ENCODE measurements at places on chromosomes 3 and 15.

GRCh38 chr15:83352119-83352518 lies 67.7 kb upstream of the BNC1 start:
- DNase-seq: no peak

GRCh38 chr3:127744875-127745274 lies 72.1 kb downstream of the ABTB1 start:
- DNase-seq: no peak

DNA sequence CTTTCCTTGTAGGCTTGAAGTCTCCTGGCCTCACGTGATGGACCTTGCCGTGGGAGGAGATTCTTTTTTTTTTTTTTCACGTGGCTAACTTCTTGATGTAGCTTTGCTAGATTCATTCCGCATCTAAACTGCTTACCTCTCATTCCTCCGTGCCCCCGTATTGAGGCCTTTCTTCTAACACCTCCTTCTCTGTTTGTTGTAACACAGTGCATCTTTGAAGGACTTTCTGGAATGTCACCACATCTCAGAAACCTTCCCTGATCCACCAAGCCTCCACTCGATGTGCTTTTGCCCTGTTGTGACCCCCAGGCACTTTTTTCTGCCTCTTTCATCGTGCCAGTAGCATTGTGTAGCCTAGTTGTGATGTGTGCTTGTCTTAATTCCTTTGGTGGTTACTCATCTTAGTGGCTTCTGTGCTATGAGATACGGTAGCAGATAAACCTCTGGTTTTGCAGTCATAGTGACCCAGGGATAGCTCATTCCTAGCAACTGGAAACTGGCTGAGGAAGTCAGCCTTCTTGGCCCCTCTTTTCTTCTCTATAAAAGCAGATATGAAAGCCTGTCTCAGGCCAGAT lies 1.6 kb upstream of the BNC1 start:
- DNase-seq: no peak

DNA sequence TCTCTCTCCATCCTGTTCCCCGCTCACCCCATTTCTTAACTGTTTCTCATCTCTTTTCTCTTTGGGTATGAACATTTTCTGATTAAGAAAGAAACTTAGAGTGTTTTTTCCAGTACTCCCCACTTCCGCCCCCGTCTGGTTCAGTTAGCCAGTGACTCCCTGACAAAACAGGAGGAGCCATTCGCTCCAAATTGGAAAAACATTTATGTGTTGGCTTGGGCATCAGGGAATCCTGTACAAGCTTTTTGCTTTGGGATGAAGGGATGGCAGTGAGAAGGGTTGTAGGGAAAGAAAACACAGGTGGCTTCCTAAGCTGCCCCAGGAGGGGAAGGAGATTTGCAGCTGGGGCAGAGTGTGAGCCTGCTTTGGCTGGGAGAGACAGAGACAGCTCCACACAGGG lies 47.0 kb downstream of the BOC start:
- no peak for DNase-seq

DNA sequence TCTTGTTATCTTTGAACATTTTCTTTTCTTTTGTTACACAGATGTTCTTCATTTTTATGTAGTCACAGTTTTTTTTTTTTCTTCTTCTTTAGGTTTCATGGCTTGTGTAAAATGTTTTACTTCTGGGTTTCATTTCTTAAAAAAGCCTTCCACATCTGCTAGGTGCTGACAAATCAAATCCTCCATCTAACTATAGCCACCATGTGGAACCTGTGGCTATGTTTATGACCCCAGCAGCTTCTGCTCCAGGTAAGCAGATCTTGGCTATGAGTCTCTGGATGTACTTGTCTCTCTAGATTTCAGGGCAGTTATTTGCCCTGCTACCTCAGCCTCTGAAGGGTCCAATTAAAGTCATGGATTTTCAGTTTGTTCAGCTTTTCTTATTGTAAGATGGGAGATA lies 44.5 kb downstream of the OXSM start:
- no peak for DNase-seq

- DNase-seq: no peak
These were observed 399.0 kb upstream of the ARRDC4 start for GRCh38 chr15:97561529-97561928.

DNA sequence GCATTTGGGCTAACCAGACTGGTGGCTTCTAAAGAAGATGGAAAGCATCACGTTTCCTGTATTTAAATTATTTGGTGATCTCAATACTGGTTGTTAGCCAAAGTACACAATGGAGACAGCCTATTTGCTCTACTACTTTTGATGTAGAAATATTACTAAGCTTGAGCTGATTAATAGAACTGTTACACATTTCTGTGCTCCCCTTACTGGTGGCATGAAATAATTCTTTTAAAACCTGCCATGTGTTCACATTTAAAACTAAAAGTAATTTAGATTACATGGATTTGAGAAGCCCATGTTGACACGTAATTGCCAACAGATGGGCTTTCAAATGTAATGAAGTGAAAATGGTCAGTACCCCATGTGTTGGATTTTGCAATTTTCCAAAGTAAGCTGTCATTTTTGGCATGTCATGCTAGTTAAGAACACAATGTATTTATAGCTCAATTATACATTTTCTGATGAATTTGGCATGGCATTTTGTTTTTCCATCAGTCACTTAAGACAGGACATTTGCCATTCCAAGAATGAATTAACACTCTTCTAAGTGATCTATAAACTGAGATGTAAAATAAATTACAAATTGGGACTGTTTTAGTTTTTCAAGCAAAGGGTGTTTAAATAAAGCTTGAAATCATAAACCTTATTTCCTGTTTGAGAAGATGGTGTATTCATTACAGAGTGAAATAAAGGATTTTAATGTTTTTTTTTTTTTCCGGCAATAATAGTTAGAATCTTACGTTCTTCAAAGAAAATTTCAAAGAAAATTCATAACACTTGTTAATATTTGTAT lies 10.8 kb upstream of the RARRES1 start:
- no peak for DNase-seq

DNA sequence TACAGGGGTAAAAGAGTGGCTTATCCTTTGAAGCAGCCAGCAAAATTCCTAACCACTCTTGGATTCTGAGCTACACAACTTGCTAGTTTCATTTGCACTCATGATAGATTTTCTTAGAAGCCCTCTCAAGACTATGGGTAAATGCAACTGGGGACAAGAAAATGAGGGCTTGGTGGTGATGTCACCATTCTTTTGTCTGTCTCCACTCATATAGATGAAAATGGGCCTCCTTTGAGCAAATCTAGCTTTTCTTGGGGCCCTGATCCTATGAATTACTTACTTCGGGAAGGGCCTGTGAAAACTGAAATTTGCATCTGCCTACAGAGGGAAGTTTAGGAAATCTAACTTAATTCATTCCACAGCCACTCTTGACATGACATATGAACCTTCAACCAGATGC lies 486.3 kb downstream of the MAGI1 start:
- no peak for DNase-seq

DNA sequence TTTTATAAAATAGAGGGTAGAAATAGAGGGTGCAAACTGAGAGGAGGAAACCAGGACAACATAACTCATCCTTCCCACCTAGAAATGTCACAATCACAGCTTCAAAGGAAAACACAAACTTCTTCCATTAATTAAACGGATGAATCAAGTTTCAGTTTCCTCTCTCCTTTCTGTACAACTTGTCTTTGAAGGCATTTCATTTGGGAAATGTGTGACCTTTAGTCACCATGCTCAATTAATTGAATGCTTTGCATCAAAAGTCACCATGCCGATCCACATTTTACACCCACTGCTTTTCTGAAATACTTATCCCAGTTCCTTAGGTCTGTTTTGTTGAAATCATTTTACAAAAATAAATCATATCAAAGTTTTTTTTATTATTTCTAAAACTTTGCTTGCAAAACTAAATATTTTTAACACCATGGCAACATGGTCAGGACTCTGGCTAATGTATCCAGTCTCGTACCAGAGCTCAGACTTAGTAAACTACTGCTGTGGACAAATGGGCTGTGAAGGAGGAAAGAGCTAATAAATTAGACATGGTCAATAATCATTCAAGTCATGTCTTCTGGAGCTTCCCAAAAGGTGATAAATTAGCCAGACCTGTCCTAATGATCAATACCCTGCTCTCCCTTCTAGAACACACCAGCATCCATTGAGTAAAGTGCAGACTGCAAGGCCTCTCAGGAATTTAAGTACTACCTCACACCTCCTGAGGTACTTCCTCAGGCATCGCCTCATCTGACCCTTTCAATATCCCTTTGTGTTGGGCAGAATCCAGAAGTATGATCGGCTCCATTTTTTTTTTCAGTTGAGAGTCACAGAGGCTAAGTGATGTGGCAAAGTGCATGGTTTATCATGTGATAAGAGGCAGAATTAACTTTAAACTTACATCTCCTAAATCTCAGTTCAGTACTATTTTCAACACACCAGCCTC lies 161.3 kb downstream of the GREM1 start:
- DNase-seq: no peak

GRCh38 chr3:192928720-192929119 lies 11.1 kb upstream of the MB21D2 start:
- no peak for DNase-seq

DNA sequence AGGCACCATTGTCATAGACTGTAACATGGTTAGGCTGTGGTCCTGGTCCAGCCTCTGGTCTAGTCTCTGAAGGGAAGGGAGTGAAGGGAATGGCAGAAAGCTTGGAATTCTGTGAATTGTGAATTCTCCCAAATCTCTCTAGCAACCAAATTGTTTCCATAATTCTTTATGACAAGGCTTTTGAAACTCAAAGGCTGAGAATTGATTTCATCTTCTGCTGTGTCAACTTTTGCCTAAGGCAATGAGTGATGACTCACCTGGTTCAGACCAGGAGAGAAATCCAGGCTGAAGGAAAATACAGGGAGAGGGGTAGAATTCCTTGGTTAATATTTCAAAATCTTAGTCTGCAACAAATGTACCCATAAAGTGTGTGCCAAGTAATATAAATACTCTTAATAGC lies 82.6 kb upstream of the ADPGK start:
- no peak for DNase-seq

DNA sequence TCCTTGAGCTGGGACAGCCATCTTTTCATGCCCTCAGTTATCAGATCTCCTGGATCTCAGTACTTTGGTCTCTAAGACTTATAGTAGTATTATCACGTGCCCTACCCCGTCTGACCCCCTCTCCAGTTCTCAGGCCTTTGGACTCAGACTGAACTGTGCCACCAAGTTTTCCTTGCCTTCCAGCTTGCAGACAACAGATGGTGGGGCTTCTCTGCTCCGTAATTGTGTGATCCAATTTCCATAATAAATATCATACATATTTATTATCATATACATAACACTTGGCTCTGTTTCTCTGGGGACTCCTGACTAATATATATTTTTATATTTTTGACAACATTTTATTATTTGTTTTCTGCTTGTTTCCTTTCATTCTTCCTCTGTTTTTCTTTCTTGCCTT lies 458.8 kb upstream of the SEMA6D start:
- no peak for DNase-seq

- no peak for DNase-seq
These were observed 71.7 kb downstream of the CYP19A1 start for GRCh38 chr15:51266656-51267050.

GRCh38 chr3:184662187-184662586 lies 49.7 kb downstream of the MAGEF1 start:
- DNase-seq: no peak

- DNase-seq: no peak
These were observed 45.0 kb downstream of the LSM3 start for GRCh38 chr3:14223595-14223994.

DNA sequence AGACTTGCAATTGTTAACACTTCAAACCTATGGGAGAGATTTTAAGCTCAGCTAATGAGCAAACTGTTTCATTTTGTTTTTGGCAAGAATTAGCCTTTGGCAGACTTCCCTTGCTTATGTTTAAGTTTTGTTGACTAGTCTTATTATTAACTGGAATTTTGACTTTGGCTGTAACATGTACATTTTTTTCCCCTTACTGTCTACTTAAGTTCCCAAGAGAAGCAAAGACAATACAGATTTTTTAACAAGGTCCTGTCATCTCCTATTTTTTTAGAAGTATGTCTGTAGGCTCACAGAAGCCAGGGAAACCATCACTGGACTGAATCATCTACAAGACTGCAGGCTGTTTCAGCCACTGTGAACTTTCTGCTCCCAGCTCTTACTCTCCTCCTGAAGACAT lies 74.3 kb downstream of the DGKG start:
- no peak for DNase-seq

DNA sequence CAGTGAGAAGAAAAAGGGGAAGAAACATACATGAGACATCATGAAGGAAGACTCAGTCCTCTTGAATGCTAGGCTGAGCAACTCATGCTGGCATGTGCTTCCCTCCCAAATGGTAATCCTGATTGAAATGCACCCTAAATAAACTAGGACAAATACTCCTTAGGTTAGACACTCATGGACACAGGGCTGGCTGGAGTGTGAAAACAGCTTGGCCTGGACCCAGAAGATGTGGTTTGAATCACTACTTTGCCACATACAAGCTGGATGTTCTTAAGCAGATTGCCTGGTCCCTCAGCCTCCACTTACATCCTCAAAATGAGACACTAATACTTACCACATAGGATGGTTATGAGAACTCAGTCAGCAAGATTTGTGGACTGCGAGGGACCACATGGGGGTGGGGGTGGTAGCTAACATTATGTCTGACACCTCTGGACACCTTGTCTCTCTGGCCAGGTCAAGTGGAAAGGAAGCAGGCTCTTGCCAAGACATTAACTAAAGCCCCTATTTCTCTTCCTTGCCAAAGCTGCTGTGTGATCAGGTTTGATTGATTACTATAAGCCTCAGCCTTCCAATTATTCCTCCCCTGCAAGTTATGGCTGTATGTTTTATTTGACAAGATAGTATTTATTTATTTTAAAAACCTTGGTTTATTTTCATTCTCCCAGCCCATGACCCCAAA lies 138.9 kb upstream of the SLC7A14 start:
- DNase-seq: no peak

DNA sequence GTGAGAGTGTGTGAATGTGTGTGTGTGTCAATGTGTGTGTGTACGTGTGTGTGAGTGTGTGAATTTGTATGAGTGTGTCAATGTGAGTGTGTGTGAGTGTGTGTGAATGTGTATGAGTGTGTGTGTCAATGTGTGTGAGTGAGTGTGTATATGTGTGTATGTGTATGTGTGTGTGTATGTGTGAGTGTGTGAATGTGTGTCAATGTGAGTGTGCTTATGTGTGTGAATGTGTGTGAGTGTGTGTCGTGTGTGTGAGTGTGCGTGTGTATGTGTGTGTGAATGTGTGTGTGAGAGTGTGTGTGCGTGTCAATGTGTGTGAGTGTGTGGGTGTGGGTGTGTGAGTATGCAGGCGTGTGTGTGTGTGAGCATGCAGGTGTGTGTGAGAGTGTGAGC lies 93.5 kb upstream of the ALDH1A3 start:
- no peak for DNase-seq
